ENCODE measurements at places on chromosomes 16 and 17.

DNA sequence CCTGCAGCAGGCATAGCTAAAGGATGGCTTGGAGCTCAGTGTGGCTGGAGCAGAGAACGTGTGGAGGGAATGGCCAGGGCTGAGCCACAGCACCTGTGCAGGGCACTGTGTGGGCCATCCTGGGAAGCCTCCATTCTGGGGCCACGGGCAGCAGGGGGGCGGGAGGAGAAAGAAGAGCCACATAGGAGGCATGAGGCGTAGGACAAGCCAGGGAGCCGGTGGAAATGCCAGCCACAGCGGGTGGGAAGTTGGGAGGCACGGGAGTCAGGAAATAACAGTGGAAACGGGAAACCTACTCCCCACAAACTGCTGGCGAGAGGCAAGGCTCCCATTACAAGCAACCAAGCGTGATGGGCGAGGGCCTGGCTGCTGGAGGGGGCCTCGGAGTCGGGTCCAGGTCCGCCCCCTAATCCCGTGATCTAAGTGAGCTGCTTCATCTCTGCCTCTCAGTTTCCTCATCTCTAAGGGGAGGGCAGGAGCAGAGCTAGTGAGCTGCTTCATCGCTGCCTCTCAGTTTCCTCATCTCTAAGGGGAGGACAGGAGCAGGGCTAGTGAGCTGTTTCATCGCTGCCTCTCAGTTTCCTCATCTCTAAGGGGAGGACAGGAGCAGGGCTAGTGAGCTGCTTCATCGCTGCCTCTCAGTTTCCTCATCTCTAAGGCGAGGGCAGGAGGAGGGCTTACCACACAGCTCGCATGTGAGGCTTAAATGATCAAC, 104.9 kb downstream of the ADCY9 start:
- DNase-seq = no peak

GRCh38 chr16:79767421-79768275, 167.1 kb upstream of the MAF start:
- DNase-seq = no peak

GRCh38 chr17:43020789-43021740, 1.1 kb downstream of the VAT1 start:
- peak; percentile 17 for DNase-seq

DNA sequence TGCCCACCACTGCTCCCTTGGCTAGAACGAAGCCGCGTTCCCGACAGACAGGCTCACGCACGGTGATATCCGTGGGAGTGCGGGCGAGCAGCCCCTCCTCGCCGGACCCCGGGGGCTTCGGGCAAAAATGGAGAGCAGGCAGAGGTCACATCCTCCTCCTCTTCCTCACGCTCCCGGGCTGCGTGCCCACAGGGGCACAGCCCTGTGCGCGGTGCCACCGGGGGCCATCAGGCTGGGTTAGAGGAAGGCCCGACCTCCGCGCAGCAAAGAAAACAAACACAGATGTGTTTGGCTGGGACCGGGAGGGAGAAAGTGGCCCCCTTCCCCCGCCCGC, 519 bp upstream of the NTN1 start:
- no peak for DNase-seq

GRCh38 chr16:57091200-57091974, 996 bp upstream of the CPNE2 start:
- DNase-seq = no peak

- no peak for DNase-seq
These were observed 33.6 kb upstream of the RAI1 start for GRCh38 chr17:17647524-17648178.

- no peak for DNase-seq
These were observed 135.2 kb upstream of the ELAC2 start for GRCh38 chr17:13153036-13153435.

DNA sequence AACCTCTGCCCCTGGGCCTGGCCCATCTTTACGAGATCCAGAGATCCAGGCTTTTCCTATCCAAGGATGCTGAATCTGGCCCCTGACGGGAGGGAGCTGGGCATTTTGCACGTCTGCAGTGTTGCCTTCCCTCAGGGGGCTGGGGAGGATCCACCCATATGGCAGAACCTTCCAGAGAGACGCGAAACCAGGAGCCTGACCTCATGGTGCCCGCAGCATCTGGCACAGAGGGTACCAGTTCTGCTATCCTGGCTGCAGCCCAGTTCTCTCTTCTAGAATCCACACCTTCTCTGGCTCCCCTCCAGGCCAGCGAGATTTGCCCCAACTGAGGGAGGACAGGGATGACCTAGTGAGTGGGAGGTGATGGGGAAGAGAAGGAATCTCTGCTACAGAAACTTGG, 20.5 kb upstream of the ZNF652 start:
- DNase-seq = no peak

GRCh38 chr17:42901535-42902229, 1.1 kb downstream of the G6PC1 start:
- no peak for DNase-seq

DNA sequence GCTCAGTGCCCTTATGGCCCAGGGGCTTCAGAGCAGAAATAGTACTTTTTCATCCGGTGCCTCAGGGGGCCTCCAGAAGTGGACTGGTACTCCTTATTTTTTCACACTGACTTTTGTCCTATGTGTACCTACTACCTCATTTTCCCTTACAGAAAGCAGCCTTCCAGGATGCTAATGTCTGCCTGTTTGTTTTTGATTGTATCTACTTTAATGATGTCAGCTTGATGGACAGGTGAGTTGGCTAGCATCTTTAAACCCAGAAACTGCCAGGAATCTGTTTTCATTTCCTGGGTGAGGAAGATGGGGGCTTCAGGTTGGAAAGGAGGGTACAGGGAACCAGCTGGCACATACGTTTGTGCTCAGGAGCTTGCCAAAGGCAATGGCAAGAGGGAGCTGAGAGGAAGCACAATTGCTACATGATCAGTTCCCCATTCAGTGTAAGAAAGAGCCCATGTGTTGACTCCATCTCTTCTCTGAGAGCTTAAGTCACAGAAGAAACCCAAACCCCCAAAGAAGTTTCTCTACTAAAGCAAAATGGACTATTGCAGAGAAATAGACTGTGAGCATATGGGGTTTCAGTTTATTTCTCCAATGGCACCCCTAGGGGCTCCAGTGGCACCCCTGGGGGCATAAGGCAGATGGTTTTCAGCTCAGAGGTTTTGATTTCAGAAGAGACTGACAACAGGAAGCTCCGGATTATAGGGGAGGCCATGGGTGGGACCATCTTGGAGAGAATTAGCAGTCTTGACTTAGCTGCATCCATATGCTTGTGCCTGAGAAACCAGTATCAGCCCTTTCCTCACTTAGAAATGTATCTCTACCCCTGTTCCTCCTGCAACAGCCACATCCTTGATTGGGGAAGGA, 16.3 kb downstream of the LIG3 start:
- no peak for DNase-seq

GRCh38 chr16:85246473-85246872, 134.2 kb upstream of the CIBAR2 start:
- no peak for DNase-seq

GRCh38 chr17:2406903-2407790, 6.3 kb upstream of the MNT start:
- no peak for DNase-seq

DNA sequence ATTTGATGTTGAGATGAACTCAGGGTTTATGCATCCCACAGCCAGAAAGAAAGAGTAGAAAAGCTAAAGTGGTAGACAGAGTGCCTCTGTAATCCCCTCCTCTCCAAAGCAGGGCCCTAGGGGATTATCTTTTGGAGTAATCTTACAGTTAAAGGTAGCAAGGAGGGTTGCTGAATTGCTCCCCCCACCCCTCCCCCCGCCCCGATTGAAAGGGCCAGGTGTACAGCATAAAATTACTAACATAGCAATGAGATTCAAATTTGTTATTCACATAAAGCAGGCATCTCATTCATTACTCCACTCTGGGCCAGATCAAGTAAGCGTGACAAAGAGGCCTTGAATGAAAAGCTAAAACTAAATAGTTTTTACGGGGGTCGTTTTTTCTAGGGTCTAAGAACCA, 72.7 kb downstream of the STH start:
- DNase-seq = no peak

DNA sequence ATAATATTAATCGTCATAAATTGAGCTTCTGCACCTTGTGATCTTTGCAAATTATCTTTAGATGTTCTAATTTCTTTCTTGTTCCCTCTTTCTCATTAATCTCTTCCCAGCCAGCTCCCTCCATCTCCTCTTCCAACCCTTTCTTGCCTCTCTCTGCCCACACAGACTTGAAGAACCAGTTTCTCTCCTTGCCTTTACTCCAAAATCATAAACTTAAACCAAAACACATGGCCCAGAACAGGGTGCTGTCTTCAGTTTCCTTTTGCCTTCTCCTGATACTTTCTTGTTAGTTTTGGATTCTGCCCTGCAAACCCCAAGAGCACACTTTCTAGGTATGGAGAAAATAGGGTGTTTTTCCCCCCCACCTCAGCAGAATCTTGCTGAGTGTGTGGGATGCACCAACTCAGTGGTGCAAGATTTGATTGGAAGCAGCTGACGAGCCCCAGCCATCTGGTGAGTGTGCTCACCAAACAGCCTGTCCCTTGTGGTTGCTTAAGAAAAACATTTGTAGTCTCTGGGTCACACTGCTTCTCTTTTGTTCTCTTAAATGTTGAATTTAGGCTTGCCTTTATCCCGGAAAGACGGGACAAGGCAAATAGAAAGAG, 175.8 kb upstream of the MAF start:
- DNase-seq = no peak

- no peak for DNase-seq
These were observed 673.8 kb downstream of the MAF start for GRCh38 chr16:78926723-78927210.

- DNase-seq = no peak
These were observed 442.2 kb downstream of the MAF start for GRCh38 chr16:79158337-79158736.

DNA sequence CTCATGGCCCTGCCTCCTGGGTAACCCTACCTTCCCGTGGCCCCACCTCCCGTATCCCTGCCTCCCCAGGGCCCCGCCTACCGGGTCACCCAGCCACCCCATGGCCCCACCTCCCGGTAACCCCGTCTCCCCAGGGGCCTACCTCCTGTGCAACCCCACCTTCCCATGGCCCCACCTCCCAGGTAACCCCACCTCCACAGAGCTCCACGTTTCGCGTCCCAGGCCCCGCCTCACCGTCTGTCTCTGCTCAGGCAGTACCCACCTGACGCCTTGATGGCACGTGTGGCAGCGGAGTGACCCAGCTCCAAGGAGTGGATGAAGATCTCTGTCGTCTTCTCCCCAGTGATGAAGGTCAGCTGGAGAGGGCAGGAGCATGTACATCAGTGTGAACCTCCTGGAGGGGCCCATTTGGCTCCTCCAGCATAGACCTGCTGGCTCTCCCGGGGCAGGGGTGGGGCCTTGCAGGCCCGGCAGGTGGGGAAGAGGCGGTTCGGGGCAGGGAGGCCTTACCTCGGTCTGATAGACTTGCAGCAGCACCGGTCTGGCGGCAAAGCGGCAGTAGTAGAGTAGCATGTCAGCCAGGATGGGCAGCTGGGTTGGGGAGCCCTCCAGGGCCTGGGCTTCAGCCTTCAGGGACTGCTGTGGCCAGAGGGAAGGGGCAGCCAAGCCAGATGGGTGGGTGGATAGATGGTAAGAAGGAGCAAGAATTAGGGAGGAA, 18.7 kb upstream of the PIK3R6 start:
- DNase-seq = no peak

DNA sequence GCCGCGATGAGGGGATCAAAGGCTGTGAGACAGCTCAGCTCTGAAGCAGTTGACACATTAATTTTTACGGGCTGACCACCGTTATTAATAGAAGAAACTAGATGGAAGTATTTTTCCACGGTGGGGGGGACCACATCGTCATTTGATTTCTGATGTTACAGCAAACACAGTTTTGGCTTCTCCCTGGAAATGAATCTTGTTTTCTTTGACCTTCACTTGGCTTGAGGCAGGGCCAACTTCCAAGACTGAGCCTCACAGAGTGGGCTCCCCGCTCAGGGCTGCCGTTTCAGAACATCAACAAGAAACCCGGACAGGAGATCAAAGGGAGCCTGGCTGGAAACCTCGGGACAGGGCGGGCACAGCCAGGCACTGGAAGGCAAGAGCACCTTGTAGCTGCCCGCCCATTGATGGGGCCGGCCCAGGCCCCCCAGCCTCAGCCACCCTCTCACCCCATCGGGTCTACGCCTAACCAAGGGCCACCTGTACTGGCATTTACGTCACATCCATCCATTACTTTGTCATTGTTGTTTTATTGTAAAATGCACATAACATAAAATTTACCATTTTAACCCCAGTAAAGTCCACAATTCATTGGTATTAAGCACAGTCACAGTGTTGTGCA, 124.6 kb downstream of the C16orf95 start:
- DNase-seq = no peak

- peak; percentile 46 for DNase-seq
These were observed 16.7 kb downstream of the CDK5R1 start for GRCh38 chr17:32503251-32504165.

DNA sequence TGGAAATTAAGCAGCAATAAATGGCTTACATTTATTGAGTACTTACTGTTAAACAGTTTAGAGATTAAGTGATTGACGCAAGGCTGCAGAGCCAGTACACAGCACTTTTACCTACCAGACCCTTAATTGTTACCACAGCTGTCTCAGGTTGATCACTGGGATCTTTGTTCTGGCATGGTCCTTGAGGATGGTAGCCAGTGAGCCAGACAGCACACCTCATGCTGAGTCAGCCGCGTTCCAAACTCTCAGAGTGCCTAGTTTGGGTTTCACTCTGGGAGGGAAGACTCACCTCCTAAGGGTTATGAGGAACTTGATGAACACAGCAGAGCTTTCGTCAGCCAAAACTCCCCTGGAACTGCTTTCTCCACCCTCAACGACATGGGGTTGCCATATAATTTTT, 20.4 kb downstream of the CDH3 start:
- no peak for DNase-seq

DNA sequence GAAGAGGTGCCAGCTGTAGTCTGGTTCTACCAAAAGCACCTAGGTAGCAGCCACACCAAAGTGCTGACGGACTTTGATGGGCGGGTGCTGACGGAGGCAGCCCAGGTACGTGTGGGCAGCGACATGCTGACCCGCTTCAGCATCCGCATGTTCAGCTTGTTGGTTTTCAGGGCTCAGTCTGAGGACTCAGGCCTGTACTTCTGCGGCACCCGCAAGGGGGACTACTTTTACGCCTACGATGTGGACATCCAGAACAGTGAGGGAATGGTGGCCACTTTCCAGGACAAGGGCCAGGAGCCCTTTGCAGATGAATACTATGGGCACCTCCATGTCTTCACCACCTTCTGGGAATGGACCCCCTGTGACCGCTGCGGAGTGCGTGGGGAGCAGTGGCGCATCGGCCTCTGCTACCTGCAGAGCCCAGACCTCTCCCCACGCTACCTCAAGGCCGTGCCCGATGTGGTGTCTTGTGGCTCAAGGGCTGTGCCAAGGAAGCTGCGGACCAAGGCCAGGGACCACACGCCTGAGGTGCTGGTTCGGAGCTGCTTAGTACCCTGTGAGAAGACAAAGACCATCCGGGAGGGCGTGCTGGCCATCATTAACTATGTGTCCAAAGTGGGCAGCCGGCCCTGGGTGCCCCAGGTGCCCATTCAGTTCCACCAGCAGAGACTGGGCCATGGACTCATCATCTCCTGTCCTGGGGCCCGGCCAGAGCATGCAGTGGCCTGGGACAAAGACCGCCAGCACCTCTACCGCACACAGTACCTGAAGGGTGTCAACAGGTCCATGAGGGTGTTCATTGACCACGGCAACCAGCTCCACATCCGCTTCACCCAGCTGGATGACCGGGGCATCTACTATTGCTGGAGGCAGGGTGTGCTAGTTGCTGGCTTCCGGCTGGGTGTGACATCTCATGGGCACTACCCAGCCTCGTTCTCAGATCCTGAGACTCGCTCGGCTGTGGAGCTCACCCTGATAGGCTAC, 5.0 kb upstream of the EFTUD2 start:
- DNase-seq = no peak

- no peak for DNase-seq
These were observed 68.2 kb downstream of the PLD6 start for GRCh38 chr17:17137731-17138585.

GRCh38 chr16:71230122-71230845, at the start of gene HYDIN:
Gene HYDIN, minus strand, starts transcription at chr16:71230722. Its CDS starts 43,827 bp downstream, at chr16:71186895.
- no peak for DNase-seq

Data from activated gamma-delta T cell treated with Interleukin-2 at 50 U/mL for 16 hours (primary cell).